Activated T-cell treated with anti-CD3 and anti-CD28 coated beads for 1 hour (primary cell): ENCODE measurements at places on chromosomes 5 and 9.

DNA sequence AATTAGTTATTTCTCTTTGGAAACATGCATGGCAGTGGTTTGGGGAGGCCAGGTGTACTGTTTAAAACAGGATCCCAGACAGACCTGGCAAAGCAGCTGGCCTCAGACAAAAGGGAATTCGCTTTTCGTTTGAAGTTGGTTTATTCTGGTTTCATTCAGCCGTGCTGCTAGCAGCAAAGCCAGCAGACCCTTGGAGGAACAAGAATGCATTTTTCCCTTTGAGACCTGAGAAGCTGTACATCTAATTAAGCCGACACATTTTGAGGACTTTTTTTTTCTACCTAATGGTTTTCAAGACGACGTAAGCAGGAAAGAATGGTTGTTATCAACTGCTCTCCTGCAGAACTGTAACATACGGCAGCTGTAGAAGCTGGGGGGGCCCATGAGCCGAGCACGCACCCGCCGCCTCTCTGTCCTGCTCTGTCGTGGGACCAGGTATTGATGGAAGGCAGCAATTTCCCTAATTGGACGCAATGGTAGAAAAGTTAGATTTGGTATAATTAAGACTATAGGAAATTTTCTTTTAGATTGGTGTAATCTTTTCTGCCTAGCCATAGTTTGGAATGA, 13.6 kb downstream of the PLEKHG4B start:
- no peak for DNase-seq

GRCh38 chr5:61737964-61738340, 405.9 kb downstream of the ZSWIM6 start:
- DNase-seq: no peak

GRCh38 chr9:114994768-114995167, 64.4 kb upstream of the TNFSF8 start:
- no peak for DNase-seq

- DNase-seq: no peak
Observed at GRCh38 chr5:32123058-32123805, 50.9 kb downstream of the GOLPH3 start.

GRCh38 chr5:133926489-133927299, 41.7 kb downstream of the C5orf15 start:
- no peak for DNase-seq

- DNase-seq: no peak
Observed at GRCh38 chr9:3677541-3677940, 151.7 kb upstream of the RFX3 start.

GRCh38 chr5:167920589-167920988, 370.9 kb upstream of the WWC1 start:
- DNase-seq: no peak

DNA sequence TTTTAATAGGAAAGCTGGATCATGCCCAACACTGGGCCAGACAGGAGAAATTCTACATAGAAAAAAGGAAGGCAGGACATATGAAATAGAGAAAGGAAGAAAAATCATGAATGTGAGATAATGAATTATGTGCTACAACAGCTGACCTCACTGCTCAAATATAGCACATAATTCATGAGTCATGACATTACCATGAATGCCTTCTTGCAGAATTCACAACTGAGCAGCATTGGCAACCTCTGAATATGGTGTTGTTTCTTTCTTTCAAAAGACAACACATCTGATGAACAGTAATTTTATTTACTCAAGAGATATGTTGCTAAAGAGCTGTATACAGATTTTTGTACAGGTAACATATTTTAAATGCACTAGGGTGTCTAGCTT, 34.4 kb downstream of the APBA1 start:
- no peak for DNase-seq

GRCh38 chr5:14436801-14437542, 144.6 kb upstream of the OTULINL start:
- no peak for DNase-seq

GRCh38 chr5:4781299-4781698, 358.8 kb upstream of the ADAMTS16 start:
- DNase-seq: no peak
